ENCODE measurements at places on chromosomes 12 and 14.

DNA sequence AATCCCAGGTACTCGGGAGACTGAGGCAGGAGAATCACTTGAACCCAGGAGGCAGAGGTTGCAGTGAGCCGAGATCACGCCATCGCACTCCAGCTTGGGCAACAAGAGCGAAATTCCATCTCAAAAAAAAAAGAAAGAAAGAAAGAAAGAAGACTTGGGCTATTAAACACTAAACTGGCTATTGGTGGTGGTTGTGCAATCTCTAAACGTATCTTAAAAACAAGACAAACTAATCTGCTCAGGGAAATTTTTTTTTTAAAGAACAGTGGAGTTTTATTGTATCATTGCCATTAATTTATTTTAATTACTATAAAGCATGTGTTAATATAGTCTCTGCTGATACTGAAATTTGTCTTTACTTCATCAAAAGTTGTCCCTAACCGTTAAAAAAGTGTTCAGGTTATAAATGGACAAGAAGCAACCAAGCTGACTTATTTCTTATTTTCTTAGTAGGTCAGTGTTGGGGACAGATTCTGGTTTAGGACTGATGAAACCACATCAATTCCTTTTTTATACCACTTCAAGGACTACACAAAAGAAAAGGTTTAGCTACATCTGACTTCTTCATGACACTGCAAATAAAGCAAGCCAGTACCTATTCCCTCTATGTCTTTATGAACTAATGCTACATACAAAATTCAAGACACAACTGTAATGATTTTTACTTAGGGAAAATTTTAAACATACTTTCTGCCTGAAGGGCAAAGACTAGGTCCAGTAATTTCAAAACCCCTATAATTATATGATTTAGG, 68.7 kb upstream of the KRAS start:
- no peak for DNase-seq

DNA sequence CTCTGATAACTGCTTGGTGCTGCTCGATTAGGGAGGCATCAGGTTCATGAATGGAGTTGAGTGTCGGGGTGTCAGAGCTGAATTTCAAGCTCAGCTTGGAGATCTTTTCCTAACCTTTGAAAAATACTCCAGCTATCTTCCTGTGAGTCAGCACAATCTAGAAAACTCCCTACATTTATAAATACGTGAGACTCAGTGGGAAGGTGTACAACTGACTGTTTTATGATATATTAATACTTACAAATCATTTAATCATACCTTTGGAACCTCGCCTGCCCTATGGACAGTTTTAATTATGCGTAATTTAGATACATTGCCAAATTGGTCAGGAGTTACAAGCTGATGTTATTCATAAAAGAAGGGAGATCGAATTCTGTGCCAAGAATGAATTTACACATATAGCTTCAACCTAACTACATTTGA, 961 bp downstream of the CMAS start:
- no peak for DNase-seq

DNA sequence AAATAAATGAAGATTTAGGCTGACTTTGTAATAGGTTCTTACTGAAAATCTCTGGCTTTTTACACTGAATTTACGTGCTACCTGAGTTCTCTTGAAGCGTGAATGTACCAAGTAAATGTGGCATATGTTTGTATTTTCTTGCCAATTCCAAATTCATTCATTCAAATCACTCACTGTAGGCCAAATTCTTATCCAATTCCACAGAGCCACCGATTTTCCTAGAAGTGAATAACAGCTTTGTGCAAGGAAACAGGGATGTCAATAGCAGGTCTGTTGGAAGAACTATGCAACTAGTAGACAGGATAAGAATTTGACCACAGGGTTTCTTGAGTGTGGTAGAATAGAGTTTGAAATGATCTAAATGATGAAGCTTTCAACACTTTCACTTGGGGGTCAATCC, 86.8 kb downstream of the SOX5 start:
- DNase-seq = no peak

DNA sequence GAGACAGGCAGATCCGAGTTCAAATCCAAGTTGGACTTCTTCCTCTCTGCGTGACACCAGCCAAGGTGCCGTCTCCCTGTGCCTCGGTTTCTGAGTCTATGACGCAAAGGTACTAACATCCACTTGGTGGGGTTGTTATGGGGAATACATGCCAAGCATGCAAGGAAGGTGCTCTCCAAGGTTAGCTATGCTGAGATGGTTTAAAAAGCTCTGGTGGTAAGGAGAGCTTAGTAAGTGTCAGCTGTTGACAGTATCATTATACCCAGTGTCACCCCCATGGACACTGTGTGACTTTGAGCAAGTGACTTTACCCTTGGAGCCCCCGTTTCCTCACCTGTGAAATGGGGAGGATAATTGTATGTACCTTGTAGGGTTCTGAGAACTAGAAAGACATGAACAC, 22.2 kb downstream of the MMAB start:
- DNase-seq = no peak

GRCh38 chr14:74765721-74766120, 2.6 kb downstream of the YLPM1 start:
- DNase-seq = no peak

DNA sequence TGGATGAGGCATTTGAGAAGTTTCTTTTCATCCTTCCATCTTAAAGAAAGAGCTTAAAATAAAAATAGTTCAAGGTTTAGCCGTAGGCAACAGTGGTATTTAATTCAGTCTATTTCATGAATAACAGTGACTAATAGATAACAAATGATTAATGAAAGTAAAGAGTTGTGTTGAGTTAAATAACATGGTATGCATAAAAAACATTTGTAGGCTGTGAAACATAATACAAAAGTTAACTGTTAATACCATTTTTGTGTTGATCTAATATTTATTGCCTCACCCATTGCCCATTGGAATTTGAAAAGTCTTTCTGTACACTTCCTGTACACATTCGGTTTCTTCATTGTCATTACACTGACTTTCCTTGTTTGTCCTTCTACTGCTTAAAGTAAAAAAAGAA, 108.6 kb upstream of the PDE3A start:
- DNase-seq = no peak
